ENCODE measurements at places on chromosomes 1 and 21.

- peak; percentile 48 for DNase-seq
Observed at GRCh38 chr1:207822602-207823451, 71.0 kb downstream of the CD46 start.

DNA sequence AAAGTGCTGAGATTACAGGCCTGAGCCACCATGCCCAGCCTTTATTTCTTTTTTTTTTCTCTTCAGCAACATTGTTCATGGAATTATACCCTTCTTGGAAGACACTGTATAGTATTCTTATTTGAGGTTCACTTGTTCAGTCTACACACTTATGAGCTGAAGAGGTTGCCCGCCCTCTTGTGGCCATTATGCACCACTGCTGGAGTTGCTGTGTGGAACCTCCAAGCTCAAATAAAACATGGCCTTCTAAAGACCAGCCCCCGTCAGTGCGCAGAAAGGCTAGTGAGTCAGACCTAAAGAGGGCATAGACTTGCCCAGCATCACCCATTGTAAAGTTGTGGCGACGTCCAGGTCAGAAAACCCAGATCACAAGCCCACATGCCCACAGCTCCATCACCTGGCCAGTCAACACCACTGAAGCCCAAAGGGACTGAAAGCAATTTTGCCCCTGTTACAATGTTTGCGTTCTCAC is 20.4 kb downstream of the LURAP1 start:
- peak; percentile 54 for DNase-seq

DNA sequence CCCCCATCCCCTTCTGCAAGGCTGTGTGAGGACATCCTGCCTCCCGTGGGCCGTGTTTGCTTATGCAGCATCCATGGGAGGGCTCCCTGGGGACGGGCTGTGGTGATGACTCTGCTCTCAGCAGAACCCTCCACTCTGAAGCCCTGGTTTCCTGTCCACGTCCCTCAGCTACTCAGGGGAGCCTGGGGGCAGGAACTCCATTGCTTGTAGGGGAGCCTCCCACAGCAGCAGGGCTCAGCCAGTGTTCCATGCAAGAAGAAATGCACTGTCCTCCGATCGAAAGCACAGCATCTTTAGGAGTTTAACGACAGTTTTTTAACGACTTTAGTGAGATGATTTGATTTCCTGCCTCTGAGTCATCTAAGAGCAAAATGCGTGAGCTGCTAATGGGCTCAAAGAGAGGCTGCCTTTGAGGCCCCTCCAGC is 8.3 kb upstream of the KCNAB2 start:
- no peak for DNase-seq

DNA sequence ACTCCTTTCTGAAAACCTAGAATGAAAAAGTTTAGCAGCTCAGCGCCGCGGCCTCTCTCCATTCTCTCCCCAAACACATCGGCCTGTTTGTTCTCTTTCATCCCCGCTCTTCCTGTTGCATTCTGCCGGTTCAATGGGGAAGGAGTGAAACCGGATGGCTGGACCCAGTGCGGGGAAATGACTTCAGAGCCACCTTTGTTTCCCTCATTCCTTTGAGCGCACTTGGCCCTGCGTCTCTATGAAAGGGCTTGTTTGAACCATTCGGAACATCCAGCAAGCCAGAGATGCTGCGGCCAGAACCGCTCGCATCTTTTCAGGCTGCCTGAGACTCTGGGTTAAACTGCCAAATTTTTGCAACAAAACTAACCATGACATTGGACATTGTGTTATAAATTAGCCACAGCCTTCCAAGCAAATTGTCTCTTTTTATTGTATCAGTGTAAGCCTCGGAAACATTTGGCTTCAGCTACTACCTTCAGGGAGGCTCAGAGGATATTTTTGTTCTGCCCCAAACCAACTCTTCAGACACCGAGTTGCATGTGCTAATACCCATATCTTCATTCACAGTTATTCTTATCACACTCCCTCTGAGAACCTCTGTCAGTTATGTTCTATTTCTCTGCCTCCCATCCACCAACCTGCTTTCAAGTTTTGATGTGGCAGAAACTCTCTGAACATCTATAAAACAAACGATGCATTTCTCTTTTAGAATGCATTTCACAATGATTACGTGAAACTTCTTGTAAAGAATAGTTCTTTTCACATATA is 5.1 kb upstream of the OLIG1 start:
- no peak for DNase-seq

GRCh38 chr21:26273686-26274313 is 103.2 kb upstream of the APP start:
- DNase-seq, result no peak

DNA sequence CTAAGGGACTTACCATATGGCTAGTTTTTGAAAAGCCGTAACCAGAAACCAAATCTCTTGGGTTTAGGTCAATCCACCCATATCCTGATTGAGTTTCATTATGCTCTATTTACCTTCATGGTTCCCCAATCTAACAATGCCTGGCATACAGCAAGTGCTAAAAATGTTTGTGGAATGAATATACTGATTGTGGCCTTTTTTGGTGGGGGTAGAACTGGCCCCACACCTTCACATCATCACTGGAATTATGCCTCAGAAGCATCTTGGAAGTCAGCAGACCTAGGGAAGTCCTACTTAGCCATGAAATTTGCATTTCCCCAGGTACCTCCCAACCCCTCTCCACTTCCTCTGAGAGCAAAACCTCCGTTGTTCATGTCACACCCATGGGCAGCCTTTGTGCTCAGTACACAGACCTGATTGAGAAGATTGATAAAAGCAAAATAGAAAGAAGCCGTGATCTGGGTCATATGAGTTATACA is 17.8 kb upstream of the SLAMF1 start:
- no peak for DNase-seq

DNA sequence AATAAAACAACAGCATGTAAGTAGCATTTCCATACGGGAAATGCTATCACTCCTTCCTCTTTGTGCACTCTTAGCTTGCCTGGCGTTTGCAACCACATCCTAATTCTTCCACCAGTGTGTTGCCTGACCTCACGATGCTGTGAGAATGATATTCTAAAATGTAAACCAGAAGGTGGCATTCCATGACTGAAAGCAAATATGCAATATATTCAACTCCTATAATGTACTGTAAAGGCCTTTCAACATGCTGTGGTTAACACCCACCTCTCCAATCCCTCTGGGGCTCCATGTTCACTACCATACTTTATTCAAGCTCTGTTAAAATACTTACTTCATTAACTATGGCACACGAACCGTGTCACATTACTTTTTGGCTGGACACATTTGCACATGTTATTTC is 420.6 kb upstream of the DEPDC1 start:
- DNase-seq, result no peak

GRCh38 chr1:113126207-113126606 is 53.2 kb downstream of the LRIG2 start:
- no peak for DNase-seq

GRCh38 chr1:147105909-147106308 is 66.4 kb downstream of the PRKAB2 start:
- DNase-seq, result no peak

DNA sequence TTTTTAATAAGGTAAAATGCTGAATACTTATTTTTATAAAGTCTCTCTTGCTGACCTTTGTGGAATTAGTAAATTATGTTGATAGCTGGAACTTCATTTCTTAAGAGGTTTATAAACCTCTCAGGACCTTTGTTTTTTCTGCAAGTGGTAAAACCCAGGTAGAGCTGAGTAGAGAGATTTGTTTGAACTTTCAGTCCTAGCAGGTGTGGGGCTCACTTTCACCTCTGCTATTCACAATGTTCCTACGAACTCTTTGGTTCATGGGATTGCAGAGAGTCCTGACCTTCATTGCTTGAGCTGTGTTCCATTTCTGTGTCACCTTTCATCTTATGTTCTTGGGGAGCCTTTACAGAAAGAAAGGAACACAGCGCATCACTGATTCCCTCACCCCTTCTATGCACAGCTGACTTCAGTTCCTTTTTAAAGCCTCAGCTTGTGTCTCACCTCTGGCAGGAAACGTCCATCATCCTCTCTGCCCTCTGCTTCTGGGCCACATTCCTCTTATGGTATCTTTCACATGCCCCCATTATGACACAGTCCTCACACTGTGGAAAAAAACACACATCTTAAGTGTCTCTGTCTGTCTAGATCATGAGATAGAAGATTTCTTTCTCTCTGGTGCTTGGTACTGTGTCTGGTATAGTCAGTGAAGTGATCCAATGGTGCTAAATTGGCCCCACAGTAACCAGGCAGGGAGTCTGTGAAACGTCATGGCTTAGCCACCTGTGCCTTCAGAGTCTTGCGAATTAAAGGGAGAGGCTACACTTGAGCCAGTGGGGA is 262.5 kb upstream of the B3GALT2 start:
- no peak for DNase-seq
